ENCODE measurements at places on chromosomes 16 and 17. TPM values are rescaled to one million over a fixed set of nuclear protein-coding genes. Genes with fewer than 3 reads are reported as not detected.
A peak's percentile ranks its signal among the peaks of the same experiment; 100 is the strongest.

The PRSS33 gene
- total RNA-seq: not detected

The TMEM231 gene
- 18.9 TPM for total RNA-seq

DNA sequence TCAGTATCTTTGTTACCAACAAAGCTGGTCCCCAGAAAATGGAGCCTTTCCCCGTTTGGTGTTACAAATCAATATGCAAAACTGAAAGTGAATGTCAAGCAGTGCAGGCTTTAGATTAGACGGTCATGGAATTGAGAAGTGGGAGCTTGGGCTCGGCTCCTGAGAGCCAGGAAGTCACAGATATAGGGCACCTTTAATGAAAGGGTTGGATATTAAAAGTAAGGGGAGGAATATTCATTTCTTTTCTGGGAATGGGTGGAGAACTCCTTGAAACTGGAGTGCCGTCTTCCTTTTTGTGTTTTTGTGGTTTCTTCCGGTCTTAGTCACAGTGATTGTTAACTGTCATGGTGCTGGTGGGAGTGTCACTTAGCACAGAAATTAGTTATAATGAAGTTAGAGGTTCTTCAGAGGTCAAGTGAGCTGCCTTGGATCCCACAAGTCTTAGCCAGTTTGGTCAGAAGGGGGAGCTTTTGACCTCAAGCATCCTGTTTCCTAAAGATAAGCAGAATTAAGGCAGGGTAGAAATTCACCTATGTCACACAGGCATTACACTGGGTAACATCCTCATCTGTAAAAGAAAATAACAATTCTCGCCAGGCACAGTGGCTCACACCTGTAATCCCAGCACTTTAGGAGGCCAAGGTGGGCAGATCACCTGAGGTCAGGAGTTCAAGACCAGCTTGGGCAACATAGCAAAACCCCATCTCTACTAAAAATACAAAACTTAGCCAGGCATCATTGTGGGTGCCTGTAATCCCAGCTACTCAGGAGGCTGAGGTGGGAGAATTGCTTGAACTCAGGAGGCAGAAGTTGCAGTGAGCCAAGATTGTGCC, 9.6 kb upstream of the EIF1 start:
- peak; percentile 74 for DNase-seq

The CMTM1 gene
- total RNA-seq: 9.5 TPM

GRCh38 chr16:58094791-58095574, 34.2 kb downstream of the CFAP20 start:
- no peak for DNase-seq

The TP53TG3B gene
- total RNA-seq: not detected

DNA sequence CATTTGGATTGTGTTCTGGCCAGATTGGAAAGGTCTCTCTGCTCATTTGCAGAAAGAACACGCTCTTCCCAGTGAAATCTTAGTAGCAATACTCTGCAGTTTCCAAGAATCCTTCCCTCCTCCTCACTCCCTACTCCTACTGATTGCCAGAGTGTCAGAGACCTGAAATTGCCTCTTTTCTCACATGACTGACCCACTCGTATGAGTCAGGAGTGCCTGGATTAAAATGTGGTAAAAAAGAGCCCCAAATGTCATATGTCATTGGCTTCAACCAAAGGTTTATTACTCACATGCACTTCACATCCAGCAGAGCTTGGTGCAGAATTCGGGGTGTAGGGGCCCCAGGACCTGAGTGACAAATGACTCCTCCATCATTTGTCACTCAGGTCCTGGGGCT, 39.7 kb upstream of the IRX3 start:
- DNase-seq: no peak

All from upper lobe of left lung (tissue), 6 donors.